ENCODE measurements at places on chromosomes 3 and 15.

- DNase-seq: no peak
Observed at GRCh38 chr15:34154725-34155204, 52.9 kb downstream of the PGBD4 start.

DNA sequence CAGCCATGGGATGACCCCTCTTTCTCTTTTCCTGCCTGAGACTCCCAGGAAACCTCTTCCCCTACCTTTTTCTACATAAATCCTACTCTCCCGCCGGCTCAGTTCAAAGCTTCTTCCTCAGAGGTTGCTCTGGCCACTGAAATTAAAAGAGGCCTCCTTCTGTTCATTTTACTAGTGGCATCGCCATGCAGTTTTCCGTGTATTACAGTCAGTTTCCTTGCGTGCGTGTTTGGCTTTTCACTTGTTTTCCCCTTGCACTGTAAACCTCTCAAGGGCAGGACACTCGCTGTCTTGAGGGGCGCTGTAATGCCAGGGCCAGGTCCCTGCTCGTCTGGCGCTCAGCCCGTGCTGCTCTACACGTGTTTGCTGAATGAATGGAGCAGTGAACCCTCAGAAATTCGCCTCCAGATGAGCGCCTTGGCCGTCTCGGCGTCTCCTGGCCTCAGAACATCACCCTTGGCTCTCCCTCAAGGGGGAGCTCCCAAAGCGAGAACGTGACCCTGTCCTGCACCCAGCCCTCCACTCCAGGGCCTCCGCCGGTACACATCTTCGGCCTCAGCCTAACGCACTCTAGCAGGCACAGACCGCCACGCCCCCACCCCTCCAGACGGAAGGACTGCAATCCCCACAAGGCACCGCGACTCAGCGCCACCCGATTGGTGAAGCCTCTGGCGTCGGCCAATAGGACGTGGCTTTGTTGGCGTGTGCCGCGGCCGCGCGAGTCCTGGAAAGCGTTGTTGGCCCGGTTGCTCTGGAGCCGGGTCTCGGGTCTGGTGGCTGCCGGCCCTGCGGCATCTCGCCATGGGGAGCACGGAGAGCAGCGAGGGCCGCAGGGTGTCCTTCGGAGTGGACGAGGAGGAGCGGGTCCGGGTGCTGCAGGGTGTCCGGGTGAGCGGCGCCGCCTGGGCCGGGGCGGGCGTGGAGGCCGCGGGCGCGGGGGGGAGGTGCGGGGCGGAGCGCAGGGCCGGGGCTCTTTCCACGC lies at the start of gene CHCHD6:
Gene CHCHD6, plus strand, starts transcription at position 729 of the 982 bp plus-strand sequence. Its CDS starts 73 bp downstream, at position 802.
- DNase-seq: peak; percentile 94

- DNase-seq: no peak
Observed at GRCh38 chr3:149085828-149086231, 503 bp downstream of the HLTF start.

GRCh38 chr3:134643150-134643675 lies 7.6 kb downstream of the KY start:
- DNase-seq: no peak

DNA sequence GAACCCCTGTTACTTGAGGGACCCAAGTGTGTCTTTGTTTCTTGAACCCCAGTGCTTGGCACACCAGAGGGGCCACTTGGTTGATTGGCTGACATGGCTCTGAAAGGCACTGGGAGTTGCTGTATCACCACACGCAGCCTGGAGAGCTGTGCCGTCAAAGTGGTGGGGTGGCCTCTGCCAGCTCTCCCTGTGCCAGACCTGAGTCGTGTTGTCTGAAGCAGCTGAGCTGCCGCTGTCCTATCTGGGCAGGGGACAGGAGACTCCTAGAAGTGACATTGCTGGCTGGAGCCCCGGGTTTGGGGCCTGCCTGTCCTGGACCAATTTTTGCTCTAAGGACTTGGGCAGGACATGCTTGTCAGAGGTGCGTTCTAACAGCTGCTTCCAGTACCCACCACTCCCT lies 5.5 kb upstream of the SNX22 start:
- no peak for DNase-seq

DNA sequence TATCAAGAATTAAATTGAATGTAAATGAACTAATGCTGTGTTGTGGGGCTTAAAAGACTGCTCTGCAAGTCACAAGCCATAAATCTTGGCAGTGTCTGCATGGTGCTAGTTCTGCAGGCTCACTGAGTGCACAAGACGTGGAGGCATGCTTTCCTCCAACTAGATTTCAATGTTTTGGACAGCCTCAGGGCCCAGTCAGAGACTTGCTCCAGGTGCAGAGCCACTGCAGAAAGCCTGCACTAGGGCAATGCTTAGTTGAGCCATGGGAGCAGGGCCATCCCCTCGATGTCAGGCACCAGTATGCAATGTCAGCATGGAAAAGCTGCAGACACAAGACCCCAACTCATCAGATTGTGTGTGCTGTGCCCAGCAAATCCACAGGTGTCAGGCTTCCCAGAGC lies 234.5 kb upstream of the CDIN1 start:
- DNase-seq: no peak

GRCh38 chr3:69994919-69995318 lies 4.6 kb upstream of the SAMMSON start:
- no peak for DNase-seq

- DNase-seq: no peak
Observed at GRCh38 chr3:146065573-146066006, 95.4 kb downstream of the PLOD2 start.

- no peak for DNase-seq
Observed at GRCh38 chr3:15315003-15315402, 17.4 kb downstream of the SH3BP5 start.

DNA sequence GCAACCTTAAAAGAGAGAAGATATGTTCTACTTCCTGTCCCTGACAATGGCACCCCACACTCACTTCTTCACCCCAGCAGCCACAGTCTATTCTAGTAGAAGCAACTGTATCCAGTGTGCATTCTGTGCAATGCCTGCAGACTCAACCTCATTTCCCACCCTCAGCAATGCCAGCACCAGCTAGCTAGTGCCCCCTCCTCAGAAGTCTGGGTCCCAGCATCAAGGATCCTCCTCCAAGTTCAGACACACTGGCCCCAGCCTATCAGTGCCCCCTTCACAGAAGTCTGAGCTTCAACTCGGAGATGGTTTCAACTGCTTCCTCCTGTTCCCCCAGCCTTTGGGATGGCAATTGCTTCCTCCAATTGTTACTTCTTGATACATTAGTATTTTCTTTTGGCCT lies 268.3 kb downstream of the MEX3B start:
- no peak for DNase-seq

GRCh38 chr3:104437131-104437750 lies 929.5 kb upstream of the ALCAM start:
- no peak for DNase-seq

GRCh38 chr3:126456766-126457388 lies 18.8 kb downstream of the ZXDC start:
- no peak for DNase-seq

DNA sequence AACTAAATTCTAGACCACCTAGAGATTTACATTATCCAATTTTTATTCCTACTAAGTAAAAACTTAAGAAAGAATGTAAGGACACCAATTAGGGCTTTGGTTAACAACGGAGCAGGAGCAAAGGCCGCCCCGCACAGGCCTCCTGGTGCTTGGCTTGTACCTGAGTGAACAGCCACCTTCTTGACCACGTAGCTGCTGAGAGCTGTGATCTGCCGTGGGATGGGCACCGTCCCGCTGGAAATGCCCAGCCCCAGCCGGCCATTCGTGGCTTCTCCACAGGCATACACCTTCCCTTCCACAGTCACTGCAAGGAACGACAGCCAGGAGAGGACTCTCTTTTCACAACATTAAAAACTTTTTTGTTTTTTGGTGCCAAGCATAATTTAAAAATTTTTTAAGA lies 79.6 kb upstream of the OCA2 start:
- DNase-seq: no peak

GRCh38 chr15:98715890-98716443 lies 67.6 kb downstream of the IGF1R start:
- no peak for DNase-seq

DNA sequence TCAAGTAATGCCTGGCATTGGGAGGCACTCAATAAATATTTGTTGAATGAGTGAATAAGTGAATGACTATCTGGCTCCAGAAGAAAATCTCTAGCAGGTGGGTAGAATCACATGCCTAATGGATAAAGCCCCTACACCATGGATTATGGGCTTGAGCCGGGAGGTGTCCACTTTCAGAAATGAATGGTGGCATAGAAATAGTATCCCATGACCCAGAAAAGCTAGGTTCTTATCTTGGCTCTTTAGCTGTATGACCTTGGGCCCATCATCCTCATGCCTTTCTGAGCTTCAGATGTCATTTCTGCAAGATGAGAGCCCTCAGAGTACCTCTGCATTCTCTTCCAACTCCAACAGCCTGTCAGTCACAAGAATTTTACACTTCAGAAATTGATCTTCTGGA lies 37.3 kb upstream of the TNIK start:
- no peak for DNase-seq

DNA sequence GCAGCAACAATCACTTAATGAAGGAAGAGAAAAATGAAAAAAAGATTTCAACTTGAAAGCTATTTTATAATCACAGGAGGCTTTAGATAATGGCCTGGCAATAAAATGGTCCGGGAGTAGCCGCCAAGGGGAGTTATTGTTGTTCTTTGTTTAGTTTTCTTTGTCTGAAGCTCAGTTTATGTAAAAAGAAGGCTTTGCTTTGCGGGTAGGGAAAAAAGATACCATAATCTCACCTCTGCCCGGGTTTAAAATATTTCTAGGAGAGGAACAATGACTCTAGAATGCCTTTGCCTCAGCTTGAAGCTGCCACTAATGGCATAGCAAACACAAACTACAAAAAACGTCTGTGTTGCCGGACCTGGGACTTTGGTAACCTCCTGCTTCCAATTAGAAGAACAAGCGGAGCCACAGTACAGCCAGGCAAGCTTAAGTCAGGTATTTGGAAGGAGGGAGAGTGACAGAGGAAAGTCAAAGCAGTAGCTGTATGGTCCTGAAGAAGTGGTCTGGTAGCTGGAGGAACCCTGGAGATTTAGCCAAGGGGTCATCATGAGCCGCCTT lies 764.5 kb downstream of the TUSC7 start:
- DNase-seq: no peak

- DNase-seq: no peak
Observed at GRCh38 chr3:49173792-49174170, 2.4 kb downstream of the KLHDC8B start.

- DNase-seq: no peak
Observed at GRCh38 chr3:140467796-140468315, 210.0 kb upstream of the TRIM42 start.

GRCh38 chr15:88828791-88829190 lies 25.6 kb downstream of the ACAN start:
- no peak for DNase-seq

GRCh38 chr3:23239211-23240068 lies 36.3 kb downstream of the UBE2E2 start:
- DNase-seq: no peak

DNA sequence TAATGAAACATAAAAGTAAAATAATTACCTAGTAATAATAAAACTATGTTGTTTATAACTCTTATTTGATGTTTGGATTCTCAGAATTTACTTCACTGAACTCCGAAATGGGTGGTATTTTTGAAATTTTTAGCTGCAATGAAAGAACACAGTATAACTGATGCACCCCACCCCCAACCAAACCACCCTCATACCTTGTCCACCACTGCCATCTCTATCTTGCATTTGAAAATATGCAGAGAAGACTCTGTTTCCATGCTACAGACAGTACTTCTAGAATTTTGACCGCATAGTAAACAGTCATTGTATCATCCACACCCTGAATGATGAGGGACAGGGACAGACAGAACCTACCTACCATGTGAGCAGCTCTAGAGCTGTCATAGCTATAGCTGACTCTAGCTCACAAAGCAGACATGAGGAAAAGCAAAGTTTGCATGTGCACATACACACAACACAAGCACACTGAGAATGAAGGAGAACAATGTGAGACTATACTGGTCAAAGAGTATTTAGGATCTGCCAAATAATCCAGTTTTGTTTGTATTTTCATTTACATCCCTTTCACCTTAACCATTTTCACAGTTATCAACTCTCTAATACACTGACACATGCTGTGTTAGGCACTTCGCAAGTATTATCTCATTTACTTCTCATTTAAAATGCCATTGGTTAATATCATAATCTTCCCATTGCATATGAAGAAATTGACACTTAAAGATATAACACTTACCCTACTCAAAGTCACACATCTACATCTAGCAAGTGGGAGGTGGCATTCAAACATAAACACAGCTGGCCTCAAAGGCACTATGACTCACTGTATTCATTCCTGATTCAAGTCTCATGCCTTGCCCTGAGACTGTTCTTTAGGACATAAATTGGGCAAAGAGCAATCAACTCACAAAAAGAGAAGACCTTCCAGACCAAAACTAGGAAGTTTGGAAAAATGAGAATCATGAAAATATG lies 1014.7 kb upstream of the CFAP20DC start:
- DNase-seq: no peak

DNA sequence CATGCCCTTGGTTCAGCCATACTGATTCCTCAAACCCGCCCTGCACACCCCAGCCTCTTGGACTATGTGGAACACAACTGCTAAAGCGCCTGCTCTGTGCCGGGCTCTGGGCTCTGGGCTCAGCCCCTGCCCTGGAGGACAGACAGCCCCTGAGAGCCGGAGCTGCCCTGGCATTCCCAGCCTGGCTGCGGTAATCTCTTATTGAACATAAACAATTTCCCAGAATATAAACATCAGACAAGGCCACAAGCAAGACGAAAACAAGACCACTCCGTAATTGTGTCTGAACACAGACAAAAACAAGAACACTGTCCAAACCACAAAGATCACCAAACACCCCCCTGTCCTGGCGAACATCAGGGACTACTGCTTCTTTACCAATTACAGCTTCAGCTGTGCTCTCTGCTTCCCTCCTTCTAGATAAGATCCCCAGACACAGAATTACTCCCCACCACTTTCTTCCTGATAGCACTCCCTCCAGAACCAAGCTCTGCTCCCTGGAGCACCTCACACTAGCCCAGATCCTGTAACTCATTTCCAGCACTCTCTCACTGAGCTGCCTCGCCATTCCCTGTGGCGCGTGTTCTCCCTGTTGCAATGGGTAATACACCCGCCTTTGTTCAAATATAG lies 57.1 kb upstream of the TLE3 start:
- DNase-seq: no peak

- DNase-seq: no peak
Observed at GRCh38 chr3:45499529-45499928, 95.0 kb upstream of the LIMD1 start.

GRCh38 chr15:69185706-69186105 lies 25.3 kb downstream of the GLCE start:
- no peak for DNase-seq

Measured in effector CD4-positive, alpha-beta T cell (primary cell).